ENCODE measurements at places on chromosomes 13 and 19.

- DNase-seq, result no peak
Observed at GRCh38 chr19:2600914-2601870, 101.3 kb downstream of the GNG7 start.

DNA sequence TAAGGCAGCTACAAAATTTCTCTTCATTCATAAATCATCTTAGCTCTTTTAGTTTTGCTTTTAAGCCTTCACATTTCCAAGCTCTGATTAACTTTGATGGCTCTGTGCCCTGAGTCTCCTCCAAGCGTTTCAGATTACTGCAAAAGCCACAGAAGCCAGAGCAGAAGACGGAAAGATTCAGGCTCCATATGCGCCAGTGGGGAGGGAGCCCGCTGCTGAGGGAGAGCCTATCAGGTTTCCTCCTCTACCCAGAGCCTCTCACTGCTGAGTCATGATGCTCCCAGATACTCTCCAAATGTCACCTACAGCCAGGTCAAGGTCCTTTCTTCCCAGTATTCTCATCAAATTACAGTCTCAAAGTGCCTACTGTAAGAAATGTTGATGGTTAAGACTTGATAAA is 193.6 kb downstream of the RAP2A start:
- no peak for DNase-seq

GRCh38 chr19:7862413-7862951 is 11.7 kb downstream of the PRR36 start:
- peak; percentile 57 for DNase-seq

DNA sequence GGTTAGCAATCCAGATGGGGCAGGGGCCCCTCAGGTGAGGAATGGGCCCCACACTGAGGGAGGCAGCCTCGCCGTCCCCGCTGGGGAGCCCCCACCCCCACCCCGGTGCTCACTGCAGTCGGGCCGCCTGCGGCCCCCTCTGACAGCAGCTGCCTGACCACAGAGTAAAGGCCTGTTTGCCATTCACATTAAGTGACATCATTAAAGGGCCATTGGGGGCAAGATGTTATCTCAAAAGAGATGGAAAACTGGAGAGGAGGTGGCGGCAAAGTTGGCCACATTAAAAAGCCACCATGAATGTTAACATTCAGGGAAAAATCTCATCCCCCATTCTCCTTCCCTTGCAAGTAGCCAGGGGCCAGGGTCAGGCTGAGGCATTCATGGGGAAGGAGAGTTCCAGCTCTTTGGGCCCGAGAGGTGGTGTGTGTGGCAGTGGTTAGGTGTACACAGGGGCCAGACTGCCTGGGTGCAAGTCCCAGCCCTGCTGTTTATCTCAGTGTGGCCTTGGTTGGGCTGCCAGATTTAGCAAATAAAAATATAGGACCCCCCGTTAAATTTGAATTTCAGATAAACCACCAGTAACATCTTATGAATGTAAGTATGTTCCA is 20.9 kb downstream of the VSTM2B start:
- no peak for DNase-seq

DNA sequence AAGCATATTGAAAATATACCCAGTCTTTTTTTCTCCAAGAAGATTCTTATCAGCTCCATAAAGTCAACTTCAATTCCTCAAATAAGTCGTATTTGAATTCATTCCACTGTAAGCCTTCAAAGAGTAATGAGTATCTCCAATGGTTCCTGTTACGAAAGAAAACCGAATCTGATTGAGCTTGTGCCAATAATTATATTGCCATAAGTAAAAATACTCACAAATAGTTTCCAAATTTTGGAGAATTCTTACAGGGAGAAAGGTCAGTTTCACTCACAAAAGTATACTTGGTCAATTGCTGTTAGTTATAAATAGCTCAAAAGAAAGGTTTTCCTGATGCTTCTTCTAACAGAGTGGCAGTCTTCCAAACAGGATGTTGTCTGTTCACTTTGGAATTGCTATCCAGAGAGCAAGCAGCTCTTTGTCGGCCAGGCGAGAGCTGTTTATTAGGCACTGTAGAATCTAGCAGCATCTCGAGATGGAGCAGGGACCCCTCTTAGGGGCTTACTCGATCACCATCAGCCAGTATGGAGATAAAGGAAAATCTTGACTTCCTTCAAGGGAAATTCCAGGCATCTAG is 13.5 kb downstream of the ERICH4 start:
- DNase-seq, result no peak

- DNase-seq, result no peak
Observed at GRCh38 chr13:58667096-58667495, 1035.6 kb downstream of the PCDH17 start.

GRCh38 chr13:110421696-110422385 is 114.8 kb downstream of the COL4A2 start:
- DNase-seq, result no peak

GRCh38 chr13:20446405-20446804 is 79.3 kb downstream of the CRYL1 start:
- DNase-seq, result no peak

GRCh38 chr19:33399745-33400681 is 26.5 kb downstream of the CEBPG start:
- DNase-seq, result no peak

GRCh38 chr13:36074659-36075058 is 56.5 kb downstream of the DCLK1 start:
- DNase-seq, result no peak

GRCh38 chr19:4233282-4233853 is 4.0 kb downstream of the EBI3 start:
- DNase-seq, result peak; percentile 28

DNA sequence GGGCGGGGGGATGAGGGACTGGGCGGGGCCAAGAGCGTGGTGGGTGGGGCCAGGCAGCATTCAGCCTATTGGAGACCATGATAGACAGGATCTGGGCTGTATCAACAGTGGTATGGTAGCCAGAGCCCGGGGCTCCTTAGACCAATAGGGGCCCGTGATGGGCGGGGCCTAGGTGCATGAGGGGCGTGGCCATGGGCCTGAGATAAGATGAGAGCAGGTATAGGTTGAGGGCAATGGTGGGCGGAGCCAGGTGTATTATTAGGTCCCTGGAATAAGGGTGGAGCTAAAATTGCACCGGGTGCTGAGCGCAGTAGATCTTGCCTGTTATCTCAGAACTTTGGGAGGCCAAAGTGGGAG is 5.3 kb downstream of the ABCA7 start:
- DNase-seq, result peak; percentile 71

- DNase-seq, result no peak
Observed at GRCh38 chr13:29924482-29925350, 74.3 kb upstream of the UBL3 start.

DNA sequence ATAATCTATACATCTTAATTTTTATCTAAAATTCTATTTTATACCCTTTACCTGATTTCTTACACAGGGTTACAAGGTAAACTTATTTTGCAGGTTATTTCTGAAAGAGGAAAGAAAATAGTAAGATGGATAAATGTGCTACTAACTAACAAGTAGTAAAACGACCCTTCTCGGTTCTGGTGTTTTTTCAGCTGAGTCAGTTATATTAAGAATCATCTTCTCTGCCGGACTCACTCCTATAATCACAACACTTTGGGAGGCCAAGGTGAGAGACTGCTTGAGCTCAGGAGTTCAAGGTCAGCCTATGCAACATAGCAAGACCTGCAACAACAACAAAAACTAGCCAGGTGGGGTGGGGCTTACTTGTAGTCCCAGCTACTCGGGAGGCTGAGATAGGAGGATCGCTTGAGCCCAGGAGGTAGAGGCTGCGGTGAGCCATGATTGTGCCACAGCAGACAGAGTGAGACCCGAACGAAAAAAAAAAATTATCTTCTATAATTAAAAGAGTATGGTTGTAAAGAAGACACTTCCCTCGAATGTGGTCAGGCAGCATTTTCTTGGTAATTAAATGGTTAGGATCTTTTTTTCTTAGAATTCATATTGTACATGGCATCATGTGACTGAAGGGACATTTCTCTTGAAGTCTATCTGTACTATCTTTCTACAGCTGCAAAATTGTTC is 27.9 kb upstream of the RCBTB2 start:
- no peak for DNase-seq

DNA sequence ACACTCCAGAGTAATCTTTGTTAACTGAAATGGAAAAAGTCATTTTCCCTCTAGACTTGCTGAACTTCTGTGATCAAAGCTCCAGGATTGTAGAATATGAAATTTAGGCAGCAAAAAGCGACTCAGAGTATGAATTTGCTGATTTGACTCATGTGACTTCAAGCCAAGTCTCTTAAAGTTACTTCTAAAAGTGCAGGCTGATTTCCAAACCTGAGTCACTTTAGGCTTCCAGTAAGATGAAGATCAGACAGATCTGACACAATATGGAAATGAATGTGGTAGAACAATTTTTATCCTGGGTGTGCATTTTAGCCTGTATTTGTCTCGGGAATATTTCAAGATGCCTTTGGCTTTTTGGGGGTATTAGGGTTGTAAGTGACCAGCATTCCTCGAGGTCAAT is 151.0 kb upstream of the TMTC4 start:
- DNase-seq, result no peak

DNA sequence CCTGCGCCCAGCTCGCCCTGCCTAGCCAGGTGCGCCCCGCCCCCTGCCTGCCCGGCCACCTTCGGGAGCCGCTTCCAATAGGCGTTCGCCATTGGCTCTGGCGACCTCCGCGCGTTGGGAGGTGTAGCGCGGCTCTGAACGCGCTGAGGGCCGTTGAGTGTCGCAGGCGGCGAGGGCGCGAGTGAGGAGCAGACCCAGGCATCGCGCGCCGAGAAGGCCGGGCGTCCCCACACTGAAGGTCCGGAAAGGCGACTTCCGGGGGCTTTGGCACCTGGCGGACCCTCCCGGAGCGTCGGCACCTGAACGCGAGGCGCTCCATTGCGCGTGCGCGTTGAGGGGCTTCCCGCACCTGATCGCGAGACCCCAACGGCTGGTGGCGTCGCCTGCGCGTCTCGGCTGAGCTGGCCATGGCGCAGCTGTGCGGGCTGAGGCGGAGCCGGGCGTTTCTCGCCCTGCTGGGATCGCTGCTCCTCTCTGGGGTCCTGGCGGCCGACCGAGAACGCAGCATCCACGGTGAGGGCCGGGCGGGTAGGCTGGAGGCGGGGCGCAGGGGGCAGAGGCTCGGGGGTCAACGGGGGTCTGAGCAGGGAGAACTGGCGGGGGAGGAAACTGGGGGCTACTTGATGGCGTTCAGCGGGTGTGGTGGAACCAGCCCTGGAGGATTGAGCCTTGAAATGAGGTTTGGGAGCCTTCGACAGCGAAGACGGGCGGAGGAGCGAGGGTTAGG is at the start of gene SPINT2:
Gene SPINT2, plus strand, starts transcription at position 88 of the 727 bp plus-strand sequence. Its CDS starts 320 bp downstream, at position 408.
- no peak for DNase-seq

- no peak for DNase-seq
Observed at GRCh38 chr19:38247126-38247525, 9.0 kb downstream of the PPP1R14A start.

- DNase-seq, result no peak
Observed at GRCh38 chr13:109123971-109124370, 494.6 kb downstream of the MYO16 start.

- no peak for DNase-seq
Observed at GRCh38 chr19:13231663-13232062, 81.5 kb downstream of the IER2 start.

DNA sequence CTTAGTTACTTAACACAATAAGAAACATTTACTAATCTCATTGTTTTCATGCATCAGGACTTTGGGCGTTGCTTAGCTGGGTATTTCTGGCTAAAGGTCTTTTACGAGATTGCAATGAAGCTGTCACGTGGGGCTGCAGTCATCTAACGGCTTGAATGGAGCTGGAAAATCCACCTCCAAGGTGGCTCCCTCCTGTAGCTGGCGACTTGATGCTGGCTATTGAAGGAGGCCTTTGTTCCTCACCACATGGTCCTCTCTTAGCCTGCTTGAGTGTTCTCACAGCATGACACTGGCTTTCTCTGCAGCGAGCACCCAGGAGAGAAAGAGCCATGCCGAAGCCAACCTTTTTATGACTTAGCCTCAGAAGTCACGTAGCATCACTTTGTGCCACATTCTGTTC is 92.0 kb downstream of the NHLRC3 start:
- no peak for DNase-seq

GRCh38 chr19:29265436-29265835 is 52.5 kb upstream of the UQCRFS1 start:
- no peak for DNase-seq

DNA sequence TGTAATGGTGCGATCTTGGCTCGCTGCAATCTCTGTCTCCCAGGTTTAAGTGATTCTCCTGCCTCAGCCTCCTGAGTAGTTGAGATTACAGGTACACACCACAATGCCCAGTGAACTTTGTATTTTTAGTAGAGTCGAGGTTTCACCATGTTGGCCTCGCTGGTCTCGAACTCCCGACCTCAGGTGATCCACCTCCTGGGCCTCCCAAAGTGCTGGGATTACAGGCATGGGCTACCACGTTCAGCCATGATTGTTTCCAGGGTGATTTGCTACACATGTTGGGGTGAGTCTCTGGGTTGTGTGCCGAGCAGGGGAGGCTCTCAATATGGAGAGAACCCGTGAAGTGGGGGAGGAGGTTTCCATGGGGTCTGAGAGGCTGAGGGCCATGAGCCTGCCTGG is 24.8 kb upstream of the CEACAM21 start:
- DNase-seq, result no peak

DNA sequence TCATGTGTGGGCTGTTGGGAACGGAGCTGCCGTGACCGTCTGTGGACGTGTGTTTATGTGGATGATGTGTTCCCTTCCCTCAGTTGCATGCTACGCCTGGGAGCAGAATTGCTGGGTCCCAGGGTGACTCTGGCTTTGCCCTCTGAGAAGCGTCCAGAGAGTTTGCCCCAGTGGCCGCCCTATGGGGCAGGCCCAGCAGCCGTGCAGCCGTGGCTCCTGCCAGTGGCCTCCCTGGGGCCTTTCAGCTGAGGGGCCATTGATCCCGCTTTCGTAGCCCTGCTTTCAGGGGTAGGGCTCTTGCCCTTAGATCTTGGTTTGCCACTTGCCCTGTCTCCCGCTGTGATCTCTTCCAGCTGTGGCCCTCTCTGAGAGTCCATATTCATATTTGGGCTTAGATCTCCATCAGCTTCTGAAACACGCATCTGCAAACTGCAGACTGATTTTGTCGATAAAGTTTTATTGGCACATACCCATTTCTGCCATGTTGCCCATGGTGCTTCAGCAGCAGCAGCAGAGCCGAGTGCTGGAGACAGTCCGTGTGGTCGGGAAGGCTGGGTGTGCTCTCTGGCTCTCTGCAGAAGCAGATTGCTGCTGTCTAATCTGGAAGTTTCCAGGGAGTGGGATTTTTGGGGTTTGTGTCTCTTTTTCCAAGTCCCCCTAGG is 17.6 kb downstream of the GNA11 start:
- no peak for DNase-seq

- no peak for DNase-seq
Observed at GRCh38 chr19:56930647-56931535, 90.4 kb upstream of the PEG3 start.

DNA sequence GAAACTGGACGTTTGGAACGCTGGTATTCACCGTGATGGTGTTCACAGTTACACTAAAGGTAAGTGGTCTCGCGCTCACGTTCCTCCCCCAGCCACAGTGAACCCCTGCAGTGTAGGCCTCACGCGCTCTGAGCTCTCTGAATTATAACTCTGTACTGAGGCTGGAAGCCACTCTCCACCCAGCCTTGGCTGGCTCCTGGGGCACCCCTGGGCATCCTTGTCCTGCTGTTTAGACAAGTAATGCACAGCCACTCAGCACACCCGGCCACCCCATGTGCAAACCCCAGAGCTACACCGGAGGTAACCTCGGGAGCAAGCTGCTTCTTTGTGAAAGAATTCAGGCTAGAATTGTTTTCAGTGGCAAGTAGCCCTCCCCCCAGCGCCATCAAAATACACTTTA is 97.3 kb upstream of the MCF2L start:
- DNase-seq, result no peak
